ENCODE measurements at places on chromosomes 2 and 18.

- H3K36me3 ChIP-seq = no peaks in the 10 kb centered on the region
- no peak for DNase-seq
- peaks cover 2% of the 10 kb centered on the region for H3K27me3 ChIP-seq
- H3K4me3 ChIP-seq = no peak overlapping the region
- H3K27ac ChIP-seq = no peak overlapping the region
- H3K4me1 ChIP-seq = no peaks in the 10 kb centered on the region
Observed at GRCh38 chr2:189633392-189633811, 27.9 kb upstream of the ASNSD1 start.

DNA sequence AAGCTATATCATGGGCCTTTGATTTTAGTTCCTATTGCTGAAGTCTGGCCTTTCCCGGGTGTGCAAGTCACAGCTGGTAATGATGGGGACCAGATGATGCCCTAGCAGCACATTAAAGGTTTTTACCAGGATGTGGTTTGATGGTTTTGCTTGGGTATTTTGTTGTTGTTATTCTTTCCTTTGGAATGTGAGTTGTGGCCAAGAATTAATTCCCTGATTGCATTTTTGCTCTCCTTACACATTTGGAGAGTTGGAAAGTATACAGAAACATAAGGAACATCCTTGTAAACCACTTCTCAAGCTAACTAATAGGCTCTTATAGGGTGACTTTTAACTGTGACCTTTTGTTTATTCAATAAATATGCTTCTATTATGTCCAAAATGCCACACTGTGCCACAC, 154.1 kb upstream of the MMADHC start:
- no peak overlapping the region for H3K4me3 ChIP-seq
- H3K27ac ChIP-seq = no peak overlapping the region
- H3K4me1 ChIP-seq = no peaks in the 10 kb centered on the region
- no peaks in the 10 kb centered on the region for H3K36me3 ChIP-seq
- no peaks in the 10 kb centered on the region for H3K27me3 ChIP-seq

GRCh38 chr18:75339936-75340605, 87.4 kb downstream of the SMIM21 start:
- no peak overlapping the region for H3K4me3 ChIP-seq
- no peak overlapping the region for H3K27ac ChIP-seq
- H3K4me1 ChIP-seq = no peaks in the 10 kb centered on the region
- DNase-seq = peak; percentile 12
- peaks cover 1% of the 10 kb centered on the region for H3K27me3 ChIP-seq

- DNase-seq = peak; percentile 66
- H3K27ac ChIP-seq = no peak overlapping the region
- no peaks in the 10 kb centered on the region for H3K27me3 ChIP-seq
- H3K4me3 ChIP-seq = no peak overlapping the region
Observed at GRCh38 chr2:17646081-17646554, 105.6 kb downstream of the VSNL1 start.

DNA sequence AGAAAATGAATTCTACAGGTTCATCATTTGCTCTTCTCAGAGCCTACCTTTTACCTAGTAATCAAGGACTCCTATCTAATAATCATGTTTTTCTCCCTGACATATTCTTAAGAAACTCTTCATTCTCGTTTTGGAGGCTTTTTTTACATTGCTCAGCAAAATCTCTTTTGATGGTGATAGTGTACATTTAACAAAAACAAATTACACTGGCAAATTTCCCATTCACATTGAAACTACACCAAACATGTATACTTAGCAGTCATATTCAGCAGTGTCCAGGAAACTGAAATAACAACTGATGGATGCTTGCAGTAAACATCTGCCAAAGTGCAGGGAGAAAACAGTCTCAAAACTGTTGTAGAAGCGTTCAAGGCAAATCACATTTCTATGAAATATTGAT, 4.4 kb upstream of the VIT start:
- peaks cover 2% of the 10 kb centered on the region for H3K27me3 ChIP-seq
- no peak overlapping the region for H3K27ac ChIP-seq
- H3K4me1 ChIP-seq = peaks cover 5% of the 10 kb centered on the region
- H3K36me3 ChIP-seq = no peaks in the 10 kb centered on the region

- no peak overlapping the region for H3K27ac ChIP-seq
- no peak for DNase-seq
- H3K4me3 ChIP-seq = no peak overlapping the region
- peaks cover 86% of the 10 kb centered on the region for H3K27me3 ChIP-seq
Observed at GRCh38 chr2:176161825-176162626, 4.9 kb downstream of the HOXD3 start.

DNA sequence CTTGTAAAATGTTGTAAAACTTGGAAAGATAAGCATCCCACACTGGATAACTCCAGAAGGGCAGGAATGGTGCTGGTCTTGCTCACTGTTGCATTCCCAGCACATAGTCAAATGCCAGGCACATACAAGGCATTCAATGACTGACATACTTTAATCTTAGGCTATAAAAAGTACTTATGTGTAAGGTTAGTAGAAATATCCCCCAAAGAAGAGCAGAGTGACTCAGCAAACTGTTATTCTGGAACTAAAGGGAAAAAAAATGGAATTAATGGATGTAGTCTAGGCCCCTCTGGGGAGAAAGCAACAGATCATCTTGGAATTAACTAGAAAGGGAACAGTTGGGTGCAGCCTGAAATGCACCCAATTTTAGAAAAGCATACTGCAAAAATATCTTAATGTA, 9.0 kb downstream of the ZBTB14 start:
- no peak overlapping the region for H3K27ac ChIP-seq
- H3K4me3 ChIP-seq = no peak overlapping the region
- no peaks in the 10 kb centered on the region for H3K27me3 ChIP-seq
- DNase-seq = no peak

Data from activated CD8-positive, alpha-beta T cell treated with anti-CD3 and anti-CD28 coated beads, Interleukin-2, amount 10 ng/mL, durations not matched to agents 7 days and 5 days (primary cell).